Calu3 (cell line): ENCODE measurements at places on chromosomes 13 and 19. TPM values are rescaled to one million over a fixed set of nuclear protein-coding genes. Genes with fewer than 3 reads are reported as not detected.

Gene GRIN3B
- not detected in 2 replicates for total RNA-seq

DNA sequence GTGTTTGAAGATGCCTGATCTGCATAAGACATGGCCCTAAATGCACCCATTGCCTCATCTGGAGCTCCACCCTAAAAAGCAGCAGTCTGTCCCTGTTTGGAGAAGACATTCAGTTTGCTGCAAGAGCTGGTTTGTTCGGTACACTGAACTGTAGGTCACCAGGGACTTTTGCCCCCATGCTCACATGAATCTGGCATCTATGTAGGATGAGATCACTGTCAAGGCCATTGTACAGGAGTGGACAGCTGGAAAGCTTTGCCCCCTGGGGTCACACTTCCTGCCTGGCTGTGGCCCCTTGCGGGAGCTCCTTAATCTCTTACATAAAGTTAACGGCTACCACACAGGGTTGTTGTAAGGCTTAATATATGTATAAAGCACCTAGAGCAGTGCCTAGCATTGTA is 73.0 kb downstream of the IPO5 start:
- no peak for DNase-seq

DNA sequence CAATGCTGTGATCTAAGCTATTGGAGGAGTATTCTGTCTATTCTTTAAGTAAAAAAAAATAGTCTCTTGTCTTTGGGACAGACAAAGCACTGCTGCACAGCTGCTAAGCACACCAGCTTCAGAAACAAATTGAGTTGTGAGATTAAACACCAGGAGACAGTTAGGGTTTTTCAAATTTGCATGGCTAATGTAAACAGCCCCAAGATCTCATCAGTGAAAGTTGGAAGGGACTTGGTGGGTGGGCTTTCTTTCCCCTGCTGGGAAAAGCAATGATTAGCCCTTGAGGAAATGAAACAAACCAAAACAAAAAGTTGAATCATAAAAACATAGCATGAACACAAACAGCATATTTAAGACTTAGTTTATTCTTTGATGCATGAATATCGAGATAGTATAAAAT is 143.6 kb upstream of the SLITRK1 start:
- no peak for DNase-seq

- no peak for DNase-seq
Observed at GRCh38 chr13:108858676-108859075, 229.3 kb downstream of the MYO16 start.

DNA sequence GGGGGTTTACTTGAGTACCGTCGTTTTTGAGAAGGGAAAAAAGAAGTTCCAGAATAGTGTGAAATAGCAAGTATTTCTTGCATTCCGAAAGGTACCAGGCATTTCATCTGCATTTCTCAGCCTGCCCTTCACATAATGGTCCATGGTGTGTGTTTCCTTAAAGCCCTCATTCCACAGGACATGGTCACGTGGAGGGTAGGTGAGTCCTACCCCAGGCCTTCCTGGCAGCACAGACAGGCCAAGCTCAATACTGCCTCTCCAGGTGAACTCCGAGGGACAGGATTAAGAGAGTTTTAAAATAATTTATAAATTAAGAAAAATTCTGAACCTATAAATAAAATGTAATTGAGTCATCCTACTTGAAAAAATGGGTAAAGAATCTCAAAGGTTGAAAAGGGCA is 64.7 kb downstream of the TNFRSF19 start:
- no peak for DNase-seq

GRCh38 chr13:112967686-112968379 is 1.2 kb upstream of the MCF2L start:
- DNase-seq, result no peak

- no peak for DNase-seq
Observed at GRCh38 chr13:26459276-26460131, 98.0 kb upstream of the WASF3 start.

Gene AMER2
- total RNA-seq, result not detected in 2 replicates

Gene SLC10A2
- not detected in 2 replicates for total RNA-seq

GRCh38 chr13:41820581-41821237 is 140.2 kb downstream of the VWA8 start:
- DNase-seq, result no peak

GRCh38 chr13:72839831-72840426 is 58.0 kb downstream of the PIBF1 start:
- DNase-seq, result peak; percentile 44

GRCh38 chr13:51894239-51894638 is 32.5 kb downstream of the CCDC70 start:
- no peak for DNase-seq

DNA sequence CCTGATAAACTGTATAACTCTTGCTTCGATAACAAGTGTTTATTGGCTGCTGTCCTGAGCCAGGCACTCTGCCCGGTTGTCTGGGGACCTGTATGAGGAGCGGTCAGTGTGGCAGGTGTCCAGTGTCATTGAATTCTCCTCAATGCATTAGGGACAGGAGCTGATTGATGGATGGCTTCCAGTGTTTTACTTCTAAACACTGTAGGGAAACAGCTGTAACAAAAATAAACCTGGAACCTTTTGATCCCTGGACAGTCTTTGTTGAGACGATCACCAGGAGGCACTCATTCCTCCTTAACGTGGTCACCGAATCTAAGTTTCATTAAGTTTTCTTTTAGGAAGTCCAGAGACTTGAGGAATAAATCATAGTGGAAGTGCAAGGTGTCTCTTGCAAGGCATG is 17.9 kb downstream of the UBAC2 start:
- DNase-seq, result no peak

GRCh38 chr13:87131611-87132010 is 539.6 kb upstream of the SLITRK5 start:
- no peak for DNase-seq

DNA sequence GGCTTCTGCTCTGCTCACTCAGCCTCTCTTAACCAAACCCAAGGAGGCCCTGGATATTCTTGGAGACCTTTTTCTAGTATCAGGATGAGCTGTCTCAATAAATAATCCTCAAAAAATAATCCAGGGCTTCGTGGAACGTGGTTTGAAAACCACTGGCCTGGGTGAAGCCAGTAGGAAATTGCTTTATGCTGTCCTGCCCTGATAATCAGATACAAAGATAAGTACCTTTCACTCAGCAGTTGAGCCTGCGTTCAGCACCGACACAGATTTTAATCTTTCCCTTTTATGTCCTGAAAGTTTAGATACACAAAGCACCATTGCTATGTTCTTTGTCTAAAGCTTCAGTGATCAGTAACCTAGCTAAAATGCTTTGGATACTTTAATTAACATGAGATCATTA is 460.0 kb downstream of the RFC3 start:
- DNase-seq, result no peak

GRCh38 chr13:87677496-87678371 is 6.6 kb downstream of the SLITRK5 start:
- DNase-seq, result no peak

DNA sequence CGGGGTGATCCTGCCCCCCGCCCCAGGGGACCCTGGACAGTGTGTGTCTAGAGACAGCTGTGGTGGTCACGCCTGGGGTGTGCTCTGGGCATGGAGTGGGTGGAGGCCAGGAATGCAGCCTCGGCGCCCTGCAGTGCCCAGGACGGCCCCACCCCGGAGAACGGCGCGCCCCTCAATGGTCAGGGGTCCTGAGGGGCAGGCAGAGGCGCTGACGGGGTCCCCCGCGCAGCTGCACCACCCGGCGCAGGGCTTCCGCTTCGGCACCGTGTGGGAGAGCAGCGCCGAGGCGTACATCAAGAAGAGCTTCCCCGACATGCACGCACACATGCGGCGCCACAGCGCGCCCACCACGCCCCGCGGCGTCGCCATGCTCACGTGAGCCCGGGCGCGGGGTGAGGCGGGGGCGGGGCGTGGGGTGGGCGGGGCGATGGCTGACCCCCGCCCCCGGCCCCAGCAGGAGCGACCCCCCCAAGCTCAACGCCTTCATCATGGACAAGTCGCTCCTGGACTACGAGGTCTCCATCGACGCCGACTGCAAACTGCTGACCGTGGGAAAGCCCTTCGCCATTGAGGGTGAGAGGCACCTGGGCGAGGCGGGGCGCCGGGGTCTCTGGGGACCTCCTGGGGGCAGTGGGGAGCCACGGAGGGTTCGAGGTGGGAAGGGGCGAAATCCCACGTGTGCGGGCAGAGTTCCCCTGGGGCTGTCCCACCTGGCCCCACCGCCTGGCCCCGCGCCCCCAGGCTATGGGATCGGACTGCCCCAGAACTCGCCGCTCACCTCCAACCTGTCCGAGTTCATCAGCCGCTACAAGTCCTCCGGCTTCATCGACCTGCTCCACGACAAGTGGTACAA is 7.4 kb downstream of the GRIN3B start:
- no peak for DNase-seq

Gene SIPA1L3
- 115 and 127 TPM in 2 replicates for total RNA-seq

DNA sequence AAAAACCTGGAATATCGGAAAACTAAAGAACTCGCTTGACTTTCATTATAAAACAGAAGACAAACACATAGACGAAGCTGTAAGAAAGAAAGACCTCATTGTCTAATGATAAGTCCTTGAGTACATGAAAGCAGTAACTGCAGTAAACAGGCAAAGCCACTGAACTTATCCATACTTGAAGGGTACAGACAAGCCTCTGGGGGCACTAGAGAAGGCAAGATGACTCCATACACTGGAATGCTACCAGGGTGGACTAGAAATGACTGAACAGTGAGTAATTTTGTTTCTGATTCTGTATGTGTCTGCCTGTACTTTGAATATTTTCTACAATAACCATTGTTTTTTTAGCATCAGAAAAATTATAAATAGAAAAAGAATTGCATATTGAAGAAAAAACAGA is 507.9 kb downstream of the UQCRFS1 start:
- peak; percentile 59 for DNase-seq

- no peak for DNase-seq
Observed at GRCh38 chr19:37718304-37718703, 1.3 kb downstream of the ZNF607 start.

DNA sequence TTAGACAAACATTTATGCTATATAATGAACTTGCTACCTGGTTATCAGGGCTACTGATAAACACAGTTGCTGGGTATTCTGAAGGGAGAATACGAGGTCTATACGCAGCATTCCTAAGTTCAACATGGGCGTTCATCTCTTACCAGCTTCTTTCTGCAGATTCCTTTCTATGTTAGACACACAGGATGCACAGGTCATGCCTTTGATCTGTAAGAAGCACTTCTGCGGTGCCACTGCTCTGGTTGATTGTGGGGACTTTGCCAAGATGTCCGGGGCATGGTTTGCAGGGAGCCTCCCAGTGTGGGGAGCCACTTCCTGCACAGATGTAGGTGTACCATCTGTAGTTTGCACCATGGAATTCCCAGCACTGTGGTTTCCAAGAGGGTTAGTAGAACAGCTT is 40.9 kb downstream of the ATP7B start:
- no peak for DNase-seq

DNA sequence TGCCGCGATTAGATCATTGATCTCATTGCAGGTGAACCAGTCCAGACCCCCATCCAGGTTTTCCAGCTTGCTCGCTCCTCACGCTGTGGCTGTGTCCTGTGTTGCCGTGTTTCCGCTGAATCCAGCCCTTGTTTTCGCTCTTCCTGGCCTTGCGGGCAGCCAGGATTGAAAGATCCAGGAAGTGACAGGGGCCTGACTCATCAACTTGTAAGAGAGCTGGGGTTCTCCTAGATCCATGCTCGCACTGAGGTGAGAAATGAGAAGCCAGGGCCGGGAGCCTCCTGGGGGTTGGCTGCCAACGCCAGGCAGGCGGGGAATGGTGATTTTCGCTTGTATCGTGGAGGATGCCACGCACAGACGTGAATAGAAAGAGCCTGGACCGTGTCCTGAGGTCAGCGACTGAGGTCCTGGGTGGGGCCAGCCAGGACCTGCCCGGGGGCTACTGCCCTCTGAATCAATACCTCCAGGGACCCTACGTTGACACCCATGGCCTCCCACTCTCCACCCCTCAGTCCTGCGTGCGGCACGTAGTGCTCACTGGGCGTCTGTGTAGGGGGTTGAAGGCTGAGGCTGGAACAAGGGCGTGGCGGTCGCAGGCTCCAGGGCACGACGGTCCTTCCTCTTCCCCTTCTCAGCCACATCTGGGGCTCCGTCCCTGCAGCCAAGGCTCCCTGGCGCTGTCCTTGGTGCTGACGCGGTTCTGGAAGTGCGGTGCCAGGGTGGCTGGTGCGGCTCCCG is 7.3 kb upstream of the PTPRH start:
- peak; percentile 96 for DNase-seq

Gene KLF5
- total RNA-seq, result 121 and 136 TPM in 2 replicates

Gene VRK3
- 68.4 and 74.5 TPM in 2 replicates for total RNA-seq

GRCh38 chr19:38736413-38737280 is 7.6 kb downstream of the CAPN12 start:
- DNase-seq, result peak; percentile 80
